IMR-90 (cell line): ENCODE measurements at places on chromosomes 16 and 17.

- peak; percentile 8 for DNase-seq
These were observed 53.2 kb upstream of the ZNF750 start for GRCh38 chr17:82892899-82893565.

GRCh38 chr16:16012144-16012543 is 62.7 kb downstream of the ABCC1 start:
- no peak for DNase-seq

DNA sequence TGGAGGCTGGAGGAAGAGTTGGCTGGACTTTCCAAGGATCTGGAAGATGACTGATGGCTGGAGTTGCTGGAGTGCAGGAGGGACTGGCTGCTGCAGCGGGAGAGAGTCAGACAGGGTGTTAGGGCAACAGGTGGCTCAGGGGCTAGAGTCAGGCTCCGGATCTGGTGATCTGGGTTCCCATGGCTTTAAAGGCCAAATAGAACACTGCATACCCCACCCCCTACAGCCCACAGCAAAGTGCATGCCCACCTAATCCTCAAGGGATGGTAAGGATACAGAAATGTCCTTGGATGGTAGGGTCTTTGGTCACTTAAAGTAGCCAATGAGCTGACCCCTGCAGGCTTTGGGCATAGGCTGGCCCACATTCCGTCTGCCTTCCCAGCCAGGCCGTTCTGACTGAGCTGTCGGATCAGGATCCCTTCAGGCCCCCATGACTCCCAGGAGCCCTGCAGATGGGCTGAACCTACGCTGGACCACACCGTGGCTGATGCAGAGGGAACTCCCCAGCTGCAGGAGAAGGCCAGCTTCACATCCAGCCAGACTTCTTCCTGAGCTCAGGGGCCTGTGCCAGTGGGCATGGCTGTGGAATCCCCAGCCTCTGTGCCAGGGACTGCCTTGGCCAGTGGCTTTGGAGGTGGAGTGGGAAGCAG is 13.9 kb downstream of the TNS4 start:
- no peak for DNase-seq

GRCh38 chr17:61177351-61177750 is 222.3 kb upstream of the TBX2 start:
- no peak for DNase-seq

GRCh38 chr16:2270588-2271470 is 2.9 kb upstream of the RNPS1 start:
- DNase-seq = no peak

DNA sequence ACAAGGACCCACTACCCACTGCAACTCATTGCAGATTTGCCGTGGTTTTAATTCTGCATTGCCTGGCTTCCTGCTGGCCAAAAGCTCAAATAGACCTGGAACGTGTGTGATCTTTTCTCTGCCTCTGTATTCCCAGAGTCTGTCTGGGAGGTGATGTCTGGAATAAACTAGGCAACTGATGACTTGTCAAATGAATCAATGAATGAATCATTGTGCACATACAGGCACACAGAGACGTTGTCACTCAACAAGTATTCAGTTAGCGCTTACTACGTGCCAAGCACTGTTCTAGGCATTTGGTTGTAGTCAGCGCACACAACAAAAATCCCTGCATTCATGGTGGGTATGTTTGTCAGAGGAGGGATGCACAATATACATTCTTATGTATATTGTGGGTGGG is 8.9 kb downstream of the TMEM132E start:
- no peak for DNase-seq

- no peak for DNase-seq
These were observed 2.7 kb downstream of the MYO15B start for GRCh38 chr17:75590314-75590761.

- DNase-seq = peak; percentile 55
These were observed 773 bp downstream of the BLTP2 start for GRCh38 chr17:28643983-28644786.

DNA sequence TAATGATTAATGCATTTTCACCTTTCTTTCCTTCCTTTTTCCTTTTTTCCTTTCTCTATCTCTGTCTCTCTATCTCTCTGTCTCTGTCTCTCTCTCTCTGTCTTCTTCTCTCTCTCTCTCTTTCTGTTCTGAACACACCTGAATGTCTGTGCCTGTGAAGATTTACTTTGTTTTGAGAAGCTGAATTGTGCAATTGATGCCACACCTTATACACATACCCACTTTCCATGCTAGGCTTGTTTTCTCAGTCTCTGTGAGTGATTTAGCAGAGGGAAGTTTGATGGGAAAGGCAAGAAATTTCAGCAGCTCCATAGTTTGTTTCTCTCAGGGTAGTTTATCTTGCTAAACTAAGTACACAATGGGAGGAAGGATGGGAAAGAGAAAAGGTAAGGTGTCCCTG is 9.3 kb upstream of the CAPNS2 start:
- no peak for DNase-seq

GRCh38 chr16:80580109-80580832 is 39.5 kb downstream of the DYNLRB2 start:
- peak; percentile 45 for DNase-seq

DNA sequence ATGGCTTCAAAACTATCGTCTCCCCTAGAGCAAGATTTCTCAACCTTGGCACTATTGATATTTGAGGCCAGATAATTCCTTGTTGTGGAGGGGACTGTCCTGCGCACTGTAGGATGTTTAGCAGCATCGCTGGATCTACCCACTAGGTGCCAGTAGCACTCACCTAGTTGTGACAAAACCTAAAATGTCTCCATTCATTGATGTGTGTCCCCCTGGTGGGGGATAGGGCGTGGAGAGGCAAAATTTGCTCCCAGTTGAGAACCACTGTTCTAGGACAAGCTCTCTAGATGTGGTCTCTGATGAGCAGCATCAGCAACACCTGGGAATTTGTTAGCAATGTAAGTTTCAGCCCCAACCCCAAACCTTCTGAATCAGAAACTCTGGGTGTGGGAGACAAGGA is 259.0 kb downstream of the XYLT1 start:
- no peak for DNase-seq

- no peak for DNase-seq
These were observed 26.6 kb upstream of the NAGLU start for GRCh38 chr17:42509409-42509808.

DNA sequence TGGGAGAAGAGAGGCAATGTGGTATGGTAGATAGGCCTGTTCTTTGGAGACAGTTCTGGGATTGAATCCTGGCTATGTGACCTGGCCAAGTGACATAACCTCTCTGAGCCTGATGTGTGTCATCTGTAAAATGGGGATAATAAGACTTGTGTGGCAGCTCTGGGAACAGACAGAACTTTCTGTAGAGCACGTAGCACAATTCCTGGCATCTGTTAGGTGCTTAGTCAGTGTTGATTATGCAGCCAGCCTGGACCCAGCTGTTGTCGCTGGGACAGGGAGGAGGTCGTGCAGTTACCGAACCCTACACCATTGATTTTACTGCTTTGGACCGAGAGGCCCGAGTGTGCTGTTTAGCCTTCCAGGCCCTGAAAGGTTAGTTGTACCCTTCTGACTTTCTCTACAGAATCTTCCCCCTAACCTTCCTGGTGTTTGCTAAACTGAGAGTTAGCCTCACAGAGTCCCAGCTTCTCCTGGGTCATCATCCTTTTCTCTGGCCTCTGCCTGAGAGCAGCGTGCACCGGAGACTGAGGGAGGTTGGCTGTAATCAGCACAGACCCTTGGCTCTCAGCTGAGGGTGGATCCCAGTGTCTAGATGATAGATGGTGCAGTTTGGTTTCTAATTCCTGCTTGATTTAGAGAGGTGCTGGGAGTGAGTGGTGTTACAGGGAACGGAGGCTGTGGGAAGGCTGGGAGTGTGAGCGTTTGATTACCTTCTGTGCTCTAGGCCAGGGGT is 31.9 kb downstream of the MSI2 start:
- peak; percentile 33 for DNase-seq

- DNase-seq = no peak
These were observed 331.2 kb downstream of the MAF start for GRCh38 chr16:79269211-79269863.

DNA sequence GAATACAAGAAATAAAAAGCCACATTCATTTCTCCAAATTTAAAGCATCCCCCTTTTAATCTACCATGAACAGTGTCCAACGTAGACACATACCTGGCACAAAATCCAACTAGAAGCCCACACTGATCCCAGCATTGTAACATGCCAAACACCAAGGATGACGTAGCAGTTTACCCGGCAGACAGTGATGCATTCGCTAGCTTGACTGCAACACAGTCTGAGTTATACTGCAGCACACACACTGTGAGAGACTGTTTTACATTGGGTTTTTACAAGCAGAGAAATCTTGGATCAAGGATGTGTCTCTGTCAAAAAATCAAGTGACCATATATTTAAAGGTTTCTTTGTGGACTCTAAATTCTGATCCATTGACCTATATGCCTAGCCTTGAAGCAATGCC is 74.5 kb upstream of the C17orf78 start:
- peak; percentile 17 for DNase-seq

GRCh38 chr17:62739645-62740388 is 68.3 kb downstream of the MARCHF10 start:
- peak; percentile 42 for DNase-seq

GRCh38 chr17:33012522-33013033 is 20.9 kb downstream of the SPACA3 start:
- peak; percentile 98 for DNase-seq

GRCh38 chr16:10497132-10498101 is 83.0 kb downstream of the EMP2 start:
- no peak for DNase-seq

DNA sequence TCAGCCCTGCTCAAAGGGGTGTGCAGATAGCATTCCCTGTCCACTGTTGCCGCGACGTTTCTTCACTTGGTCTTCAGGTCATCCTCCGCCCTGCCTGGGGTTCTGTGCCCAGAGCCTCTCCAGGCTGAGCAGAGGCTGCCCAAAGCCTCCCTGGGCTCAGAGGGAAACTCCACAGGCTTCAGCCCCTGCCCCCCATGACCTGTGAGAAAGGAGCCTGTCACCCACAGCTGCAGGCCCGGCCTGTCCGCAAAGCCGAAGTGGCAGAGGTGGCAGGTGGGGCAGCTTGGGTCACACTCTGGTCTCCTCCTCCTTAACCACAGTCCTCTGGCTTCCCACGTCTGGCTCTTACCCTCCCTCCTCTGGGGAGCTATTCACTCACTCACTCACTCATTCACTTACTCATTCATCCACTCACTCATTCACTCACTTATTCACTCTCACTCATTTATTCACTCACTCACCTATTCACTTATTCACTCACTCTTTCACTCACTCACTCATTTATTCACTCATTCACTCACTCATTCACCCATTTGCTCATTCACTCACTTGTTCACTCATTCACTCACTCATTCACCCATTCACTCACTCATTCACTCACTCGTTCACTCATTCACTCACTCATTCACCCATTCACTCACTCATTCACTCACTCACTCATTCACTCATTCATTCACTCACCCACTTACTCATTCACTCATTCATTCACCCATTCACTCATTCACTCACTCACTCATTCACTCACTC is 7.1 kb upstream of the CPSF4L start:
- DNase-seq = no peak

- DNase-seq = peak; percentile 84
These were observed 143.9 kb downstream of the SNX29 start for GRCh38 chr16:12120217-12120981.

DNA sequence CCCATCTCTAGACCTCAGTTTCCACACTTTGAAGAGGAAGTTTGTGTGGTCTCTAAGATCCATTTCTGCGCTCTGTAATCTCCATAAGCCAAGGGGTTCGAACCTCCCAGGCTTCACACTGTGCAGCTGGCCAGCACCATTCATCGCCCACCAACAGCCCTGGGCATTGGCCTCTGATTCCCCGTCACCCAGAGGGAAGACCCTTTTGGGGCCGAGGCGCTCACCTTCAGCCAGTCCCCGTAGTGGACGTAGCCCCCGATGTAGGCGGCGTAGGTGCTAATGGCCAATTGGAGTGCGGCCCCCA is 678 bp downstream of the TMEM101 start:
- no peak for DNase-seq

DNA sequence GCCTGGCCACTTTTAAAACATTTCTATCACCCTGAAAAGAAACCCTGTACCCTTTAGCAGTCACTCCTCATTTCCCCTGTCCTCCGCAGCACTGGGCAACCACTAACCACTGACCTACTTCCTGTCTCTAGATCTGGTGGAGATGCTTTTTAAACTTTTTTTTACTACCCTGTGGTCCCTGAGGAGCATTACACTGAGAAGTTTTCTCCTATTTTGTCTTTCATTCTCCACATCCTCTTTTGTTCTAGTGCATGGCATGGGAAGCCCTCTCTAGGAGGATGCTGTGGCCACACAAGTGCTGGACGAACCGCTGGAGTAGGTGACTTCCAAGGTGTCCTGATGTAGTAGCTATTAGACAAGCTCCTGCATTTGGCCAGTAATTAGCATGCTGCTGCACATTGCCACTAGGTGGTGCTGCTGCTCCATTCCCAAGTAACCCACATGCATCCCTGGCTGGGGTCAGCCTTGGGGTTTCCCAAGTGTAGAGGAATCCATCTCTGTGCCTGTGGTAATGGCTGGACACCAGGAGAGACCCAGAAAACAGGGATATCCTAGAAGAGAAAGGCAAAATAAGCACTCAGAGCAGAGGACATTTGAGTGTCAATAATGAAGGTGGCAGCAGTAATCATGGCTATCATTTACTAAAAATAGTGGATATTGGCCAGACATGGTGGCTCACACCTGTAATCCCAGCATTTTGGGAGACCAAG is 143.8 kb upstream of the CRHR1 start:
- DNase-seq = peak; percentile 76

DNA sequence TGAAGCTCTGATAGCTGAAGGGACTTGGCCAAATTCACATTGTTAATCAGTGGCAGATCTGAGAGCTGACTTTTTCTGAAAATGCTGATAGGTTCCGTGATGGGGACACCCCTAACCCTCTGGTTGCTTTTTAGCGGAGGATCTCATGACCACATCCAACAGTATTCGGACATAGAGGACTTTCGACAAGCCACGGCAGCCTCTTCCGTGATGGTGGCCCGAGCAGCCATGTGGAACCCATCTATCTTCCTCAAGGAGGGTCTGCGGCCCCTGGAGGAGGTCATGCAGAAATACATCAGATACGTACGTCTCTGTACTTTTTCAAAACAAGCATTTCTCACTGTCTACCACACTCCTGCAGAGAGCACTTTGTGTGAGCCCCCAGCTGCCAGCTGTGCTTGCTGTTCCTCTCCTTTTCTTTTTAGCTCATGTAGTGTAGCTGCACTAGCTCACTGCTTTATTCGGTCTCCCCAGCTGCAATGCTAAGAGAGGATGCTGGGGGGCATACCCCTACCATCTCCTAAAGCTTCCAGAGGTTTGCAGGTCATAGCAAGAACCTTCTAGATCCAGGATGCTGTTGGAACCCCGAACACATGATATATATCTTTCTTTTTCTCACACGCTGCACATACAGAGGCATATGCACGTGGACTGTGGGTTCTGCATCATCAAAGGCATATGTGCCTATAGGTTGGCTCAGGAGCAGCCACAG is 14.2 kb upstream of the NFATC3 start:
- DNase-seq = no peak

DNA sequence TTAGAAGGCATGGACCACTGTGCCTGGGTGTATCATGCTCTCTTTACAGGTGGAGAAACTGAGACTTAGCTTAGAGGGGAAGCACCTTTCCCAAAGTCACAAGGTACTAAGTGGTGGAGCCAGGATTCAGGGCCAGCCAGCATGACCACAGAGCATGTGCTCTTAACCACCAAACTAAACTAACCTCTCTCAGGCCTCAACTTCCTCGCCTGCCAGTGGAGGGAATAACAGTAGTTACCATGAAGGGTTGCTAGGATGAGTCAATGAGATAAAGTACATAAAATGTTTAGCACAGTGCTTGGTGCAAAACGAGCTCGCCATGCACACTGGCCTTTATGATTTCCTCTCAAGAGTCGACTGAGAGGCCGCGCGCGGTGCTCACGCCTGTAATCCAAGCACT is 6.4 kb upstream of the MYO1C start:
- DNase-seq = peak; percentile 90
